Vagina (tissue), 2 donors: ENCODE measurements at places on chromosomes 6 and 20.

DNA sequence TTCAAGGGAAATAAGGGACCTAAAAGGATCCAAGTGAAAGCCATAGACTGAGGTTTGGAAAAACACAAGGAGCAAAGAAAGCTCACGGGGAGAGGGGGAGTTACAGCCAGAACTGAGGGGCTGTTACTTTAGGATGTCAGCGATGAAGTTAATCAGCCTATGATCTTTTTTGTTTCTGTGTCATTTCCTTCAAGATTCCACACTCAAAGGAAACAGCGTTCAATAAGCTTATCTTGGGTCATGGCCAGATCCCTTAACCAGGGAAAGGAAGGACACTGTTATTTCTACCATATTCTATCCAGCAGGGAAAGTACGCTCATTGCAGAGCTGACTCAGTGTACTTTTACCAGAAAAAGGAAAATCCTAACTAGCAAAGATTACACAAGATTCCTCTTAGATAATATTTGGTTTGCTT is 132.8 kb downstream of the PFDN4 start:
- H3K36me3 ChIP-seq = no peaks in the 10 kb centered on the region
- no peaks in the 10 kb centered on the region for H3K4me1 ChIP-seq
- no peak for DNase-seq

DNA sequence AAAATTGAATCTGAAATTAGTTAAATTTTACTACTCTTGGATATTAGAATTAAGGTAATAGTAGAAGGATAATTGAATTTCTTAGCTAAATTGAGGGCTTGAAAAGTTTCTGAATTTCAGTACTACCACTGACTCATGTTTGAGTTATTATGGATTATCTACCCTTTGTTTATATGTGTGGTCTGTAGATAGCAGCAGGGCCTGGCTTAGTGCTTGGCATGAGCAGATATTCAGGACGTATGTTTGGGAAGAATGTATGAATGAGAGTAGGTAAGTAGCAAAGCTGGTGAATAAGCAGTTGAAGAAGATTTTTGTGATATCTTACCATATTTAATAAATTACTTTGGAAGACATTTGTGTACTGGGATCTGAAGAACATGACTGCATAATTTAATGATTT is 152.7 kb downstream of the MACROD2 start:
- DNase-seq = no peak
- no peaks in the 10 kb centered on the region for H3K4me1 ChIP-seq
- no peak overlapping the region for H3K4me3 ChIP-seq

DNA sequence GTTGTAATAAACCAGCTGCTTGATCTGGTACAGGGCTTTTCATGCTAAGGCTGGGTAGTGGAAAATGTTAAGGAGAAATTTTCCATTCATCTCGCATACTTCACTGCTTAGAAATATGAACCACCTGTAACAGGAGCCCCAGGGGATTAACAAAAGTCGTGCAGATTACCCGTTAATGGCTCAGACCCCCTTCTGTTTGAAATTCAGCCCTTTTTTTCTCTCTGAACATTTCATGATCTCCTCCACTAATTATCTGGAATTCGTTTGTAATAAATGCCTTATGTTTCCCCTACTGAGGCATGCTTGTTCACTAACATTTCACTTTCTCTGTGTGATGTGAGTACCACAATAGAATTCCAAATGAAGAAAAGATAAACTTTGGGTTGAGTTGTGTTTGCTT is 336.4 kb upstream of the HSF2 start:
- H3K27me3 ChIP-seq = no peaks in the 10 kb centered on the region
- peaks cover 5% of the 10 kb centered on the region for H3K4me1 ChIP-seq
- no peak for DNase-seq
- H3K4me3 ChIP-seq = no peak overlapping the region
- no peaks in the 10 kb centered on the region for H3K36me3 ChIP-seq

DNA sequence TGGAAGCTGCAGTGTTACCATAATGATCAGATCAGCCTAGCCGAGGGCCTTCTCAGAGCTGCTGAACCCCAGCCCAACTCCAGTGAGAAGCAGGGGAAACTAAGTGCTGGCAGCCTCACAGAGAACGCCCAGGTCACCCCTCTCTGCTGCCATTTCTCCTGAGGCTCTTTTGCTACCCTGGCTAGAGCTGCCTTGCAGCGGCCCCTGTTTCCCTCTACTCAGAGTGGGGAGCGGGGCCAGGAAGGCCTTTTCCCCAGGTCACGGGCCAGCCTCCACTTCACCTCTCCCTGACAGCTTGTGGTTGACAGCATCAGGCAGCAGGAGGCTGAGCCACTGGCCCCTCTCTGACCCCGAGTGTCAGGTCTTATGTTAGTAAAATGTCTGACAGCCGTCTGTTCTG is 22.7 kb downstream of the ACTR5 start:
- H3K36me3 ChIP-seq = peaks cover 72% of the 10 kb centered on the region
- no peak overlapping the region for H3K4me3 ChIP-seq
- no peaks in the 10 kb centered on the region for H3K27me3 ChIP-seq
- no peaks in the 10 kb centered on the region for H3K4me1 ChIP-seq
- H3K27ac ChIP-seq = no peak overlapping the region

DNA sequence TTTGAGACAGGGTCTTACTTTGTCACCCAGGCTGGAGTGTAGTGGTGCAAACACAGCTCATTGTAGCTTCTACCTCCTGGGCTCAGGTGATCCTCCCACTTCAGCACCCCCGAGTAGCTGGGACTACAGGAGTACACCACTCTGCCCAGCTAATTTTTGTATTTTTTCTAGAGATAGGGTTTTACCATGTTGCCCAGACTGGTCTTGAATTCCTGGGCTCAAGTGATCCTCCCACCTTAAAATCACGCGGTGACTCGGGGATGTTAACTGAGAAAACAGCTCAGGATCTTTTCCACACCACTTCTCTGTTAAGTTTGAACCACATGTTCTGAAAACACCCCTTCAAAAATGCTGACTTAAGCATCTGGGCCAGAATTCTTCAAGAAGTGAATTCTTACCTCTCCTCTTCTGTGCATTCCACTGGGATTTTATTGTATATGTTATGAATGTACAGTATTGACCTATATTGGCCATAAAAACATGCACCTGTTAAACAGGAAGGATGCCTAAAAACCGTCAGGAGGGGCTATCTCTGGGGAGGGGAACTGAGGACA is 72.4 kb downstream of the SYTL3 start:
- no peak overlapping the region for H3K27ac ChIP-seq
- DNase-seq = no peak
- no peak overlapping the region for H3K4me3 ChIP-seq
- H3K36me3 ChIP-seq = no peaks in the 10 kb centered on the region

DNA sequence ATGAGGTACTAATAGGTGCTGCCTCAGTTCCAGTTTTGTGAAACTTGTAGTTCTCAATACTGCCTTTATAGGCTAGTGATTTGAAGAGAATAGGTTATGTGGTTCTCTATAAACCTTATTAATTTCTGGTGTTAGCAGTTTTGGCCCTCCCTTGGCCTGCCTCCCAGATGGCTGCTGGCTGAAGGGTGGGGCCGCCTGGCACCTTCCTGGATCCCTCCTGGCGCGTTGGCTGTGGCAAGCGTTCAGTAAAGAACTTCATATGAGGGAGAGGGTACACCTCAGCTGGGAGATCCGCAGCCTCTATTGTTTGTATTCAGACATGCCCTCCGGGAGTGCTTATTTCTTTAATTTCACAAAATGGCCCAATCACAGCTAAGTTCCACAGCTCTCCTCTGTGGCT is 51.9 kb downstream of the FAM120B start:
- H3K4me1 ChIP-seq = peaks cover 15% of the 10 kb centered on the region
- no peak for DNase-seq
- H3K27ac ChIP-seq = no peak overlapping the region
- no peaks in the 10 kb centered on the region for H3K27me3 ChIP-seq

DNA sequence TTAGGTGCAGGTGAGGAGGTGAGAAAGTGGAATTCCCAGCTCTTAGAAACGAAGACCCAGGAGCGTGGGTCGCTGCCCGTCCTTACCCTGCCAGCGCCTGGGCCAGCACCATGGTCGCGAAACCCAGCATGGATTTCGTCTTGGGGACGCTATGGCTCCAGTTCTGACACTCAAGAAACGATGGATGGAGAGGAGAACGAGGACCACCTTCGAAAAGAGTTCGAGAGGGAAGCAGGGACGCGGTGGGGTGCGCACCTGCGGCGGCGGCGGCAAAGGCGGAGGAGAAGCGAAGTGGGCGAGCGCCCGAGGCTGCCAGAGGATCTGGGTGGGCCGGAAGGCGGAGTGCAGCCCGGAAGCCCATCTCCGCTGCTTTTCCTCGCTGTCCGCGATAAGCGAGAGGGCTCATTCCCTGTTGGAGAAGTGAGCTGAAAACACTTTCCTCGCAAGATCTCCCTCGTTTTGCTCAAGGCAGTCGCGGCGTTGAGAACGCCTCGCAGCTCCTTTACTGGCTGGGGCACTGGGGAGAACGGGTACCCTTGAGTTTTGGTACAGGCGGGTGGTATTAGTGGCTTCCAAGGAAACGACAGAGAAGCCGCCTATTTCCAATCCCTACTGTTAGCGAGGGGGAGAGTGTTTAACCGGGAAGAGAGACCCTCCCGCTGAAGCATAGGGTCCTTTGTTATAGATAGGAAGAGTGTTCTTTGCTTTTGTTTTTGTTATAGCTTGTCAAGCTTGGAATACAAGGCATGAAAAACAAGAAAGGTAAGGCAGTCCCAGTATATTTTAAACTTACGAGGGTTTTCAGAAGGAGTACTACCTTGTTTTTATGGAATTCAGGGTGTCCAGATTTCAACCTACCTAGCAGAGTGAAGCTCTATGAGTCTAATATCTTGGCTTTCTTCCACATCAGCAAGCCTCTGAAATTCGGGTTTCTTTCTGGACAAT is 109.5 kb downstream of the TRIM27 start:
- no peaks in the 10 kb centered on the region for H3K36me3 ChIP-seq
- H3K27me3 ChIP-seq = peaks cover 10% of the 10 kb centered on the region
- no peak overlapping the region for H3K27ac ChIP-seq
- DNase-seq = no peak

- H3K27ac ChIP-seq = no peak overlapping the region
- no peaks in the 10 kb centered on the region for H3K4me1 ChIP-seq
- H3K36me3 ChIP-seq = no peaks in the 10 kb centered on the region
Measured at GRCh38 chr20:54088430-54088829, 18.0 kb upstream of the BCAS1 start.

- no peak for DNase-seq
- H3K27me3 ChIP-seq = no peaks in the 10 kb centered on the region
- H3K36me3 ChIP-seq = no peaks in the 10 kb centered on the region
- H3K27ac ChIP-seq = no peak overlapping the region
- no peaks in the 10 kb centered on the region for H3K4me1 ChIP-seq
- H3K4me3 ChIP-seq = no peak overlapping the region
Measured at GRCh38 chr20:24129641-24130040, 141.1 kb upstream of the GGTLC1 start.

DNA sequence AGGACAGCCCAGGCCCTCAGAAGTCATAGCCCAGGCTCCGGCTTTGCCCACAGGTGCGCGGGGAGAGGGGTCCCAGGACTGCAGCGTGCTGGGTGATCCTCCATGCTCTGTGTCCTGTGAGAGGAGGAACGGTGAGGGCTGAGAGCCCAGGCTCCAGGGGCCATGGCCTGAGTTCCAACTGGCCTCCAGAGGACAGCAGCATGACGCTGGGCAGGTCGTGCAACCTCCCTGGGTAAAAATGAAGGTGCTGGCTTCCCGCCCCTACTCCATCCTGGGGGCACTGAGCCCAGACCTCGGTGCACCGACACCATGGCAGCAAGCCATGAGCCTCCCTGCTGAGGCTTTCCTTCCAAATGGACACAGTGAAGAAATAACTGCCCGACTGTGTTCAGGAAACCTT is 305.4 kb downstream of the TAF4 start:
- H3K4me1 ChIP-seq = no peaks in the 10 kb centered on the region
- no peaks in the 10 kb centered on the region for H3K36me3 ChIP-seq
- no peak overlapping the region for H3K4me3 ChIP-seq
- H3K27me3 ChIP-seq = no peaks in the 10 kb centered on the region

DNA sequence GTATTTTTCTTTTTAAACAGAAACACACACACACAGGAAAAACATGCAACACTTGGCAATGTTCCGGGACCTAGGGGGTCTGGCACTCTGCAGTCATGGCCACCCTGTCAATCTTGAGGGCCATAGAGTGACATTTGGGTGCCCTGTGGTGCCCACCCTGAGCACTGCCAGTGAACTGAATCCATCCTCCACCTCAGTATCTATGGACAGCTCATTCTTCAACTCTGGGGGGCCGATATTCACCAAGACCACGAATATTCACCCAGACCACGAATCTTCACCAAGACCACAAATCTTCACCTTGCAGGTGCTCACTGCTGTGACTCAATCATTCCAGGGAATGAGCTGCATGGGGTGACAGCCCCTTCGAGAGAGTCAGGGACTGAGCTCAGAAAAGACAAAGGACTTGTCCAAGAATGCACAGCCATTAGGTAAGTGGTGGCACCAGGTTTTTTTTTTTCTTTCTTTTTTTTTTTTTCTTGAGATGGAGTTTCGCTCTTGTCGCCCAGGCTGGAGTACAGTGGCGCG is 19.1 kb downstream of the SNAI1 start:
- no peak overlapping the region for H3K4me3 ChIP-seq
- no peak for DNase-seq
- H3K4me1 ChIP-seq = no peaks in the 10 kb centered on the region
- no peaks in the 10 kb centered on the region for H3K27me3 ChIP-seq

- no peaks in the 10 kb centered on the region for H3K36me3 ChIP-seq
- no peak overlapping the region for H3K4me3 ChIP-seq
- no peaks in the 10 kb centered on the region for H3K27me3 ChIP-seq
Measured at GRCh38 chr20:49432550-49432949, 49.9 kb downstream of the KCNB1 start.

- peak overlapping the region; percentile 27 for H3K27ac ChIP-seq
- peaks cover 35% of the 10 kb centered on the region for H3K4me1 ChIP-seq
- no peaks in the 10 kb centered on the region for H3K36me3 ChIP-seq
- H3K27me3 ChIP-seq = no peaks in the 10 kb centered on the region
Measured at GRCh38 chr20:23205611-23206041, 119.5 kb upstream of the CD93 start.

DNA sequence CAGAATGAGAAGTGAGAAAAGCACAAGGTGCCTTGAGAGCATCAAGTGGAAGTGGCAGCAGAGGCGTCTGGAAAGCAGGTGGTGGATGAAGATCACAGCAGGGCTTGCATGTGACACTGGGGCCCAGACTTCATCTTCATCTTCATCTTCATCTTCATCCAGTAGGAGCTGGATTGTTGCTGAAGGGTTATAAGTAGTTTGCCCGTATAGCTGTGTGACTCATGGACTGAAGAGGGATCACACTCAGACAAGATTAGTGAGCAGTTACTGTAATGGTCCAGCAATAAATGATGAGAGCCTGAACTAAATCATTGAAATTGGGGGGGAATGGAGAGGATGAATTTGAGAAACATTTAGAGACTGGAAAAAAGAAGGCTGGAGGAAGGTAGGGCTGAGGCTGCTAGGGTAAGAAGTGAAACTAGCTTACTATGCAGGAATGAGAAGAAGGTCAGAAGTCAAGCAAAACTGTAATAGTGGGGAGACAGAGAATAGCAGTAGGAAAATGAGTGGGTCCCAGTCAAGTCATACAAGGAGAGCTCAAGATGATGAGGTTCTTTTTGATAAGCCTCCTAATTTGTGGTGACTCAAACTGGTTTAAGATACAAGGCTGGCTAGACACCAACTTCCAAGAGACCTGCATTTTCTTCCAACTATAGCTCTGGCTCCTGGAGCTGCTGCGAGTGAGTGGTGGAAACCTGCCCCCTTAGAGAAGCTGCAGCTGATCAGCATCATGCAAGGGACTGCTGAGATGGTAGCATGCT is 92.3 kb upstream of the BEND6 start:
- H3K36me3 ChIP-seq = no peaks in the 10 kb centered on the region
- H3K27ac ChIP-seq = no peak overlapping the region
- H3K27me3 ChIP-seq = no peaks in the 10 kb centered on the region
- H3K4me1 ChIP-seq = peaks cover 28% of the 10 kb centered on the region

- peaks cover 20% of the 10 kb centered on the region for H3K4me1 ChIP-seq
- no peaks in the 10 kb centered on the region for H3K27me3 ChIP-seq
- H3K27ac ChIP-seq = peak overlapping the region; percentile 81
- DNase-seq = no peak
- peak overlapping the region; percentile 82 for H3K4me3 ChIP-seq
Measured at GRCh38 chr6:36873612-36874442, 776 bp downstream of the PPIL1 start.
